ENCODE measurements at places on chromosomes 12 and 14.
A peak's percentile ranks its signal among the peaks of the same experiment; 100 is the strongest.

GRCh38 chr12:51370667-51371066 lies 20.5 kb downstream of the GALNT6 start:
- DNase-seq: no peak

- peak; percentile 78 for DNase-seq
Observed at GRCh38 chr14:77094672-77095284, 3.3 kb upstream of the CIPC start.

- no peak for DNase-seq
Observed at GRCh38 chr12:67541625-67541991, 106.9 kb upstream of the DYRK2 start.

DNA sequence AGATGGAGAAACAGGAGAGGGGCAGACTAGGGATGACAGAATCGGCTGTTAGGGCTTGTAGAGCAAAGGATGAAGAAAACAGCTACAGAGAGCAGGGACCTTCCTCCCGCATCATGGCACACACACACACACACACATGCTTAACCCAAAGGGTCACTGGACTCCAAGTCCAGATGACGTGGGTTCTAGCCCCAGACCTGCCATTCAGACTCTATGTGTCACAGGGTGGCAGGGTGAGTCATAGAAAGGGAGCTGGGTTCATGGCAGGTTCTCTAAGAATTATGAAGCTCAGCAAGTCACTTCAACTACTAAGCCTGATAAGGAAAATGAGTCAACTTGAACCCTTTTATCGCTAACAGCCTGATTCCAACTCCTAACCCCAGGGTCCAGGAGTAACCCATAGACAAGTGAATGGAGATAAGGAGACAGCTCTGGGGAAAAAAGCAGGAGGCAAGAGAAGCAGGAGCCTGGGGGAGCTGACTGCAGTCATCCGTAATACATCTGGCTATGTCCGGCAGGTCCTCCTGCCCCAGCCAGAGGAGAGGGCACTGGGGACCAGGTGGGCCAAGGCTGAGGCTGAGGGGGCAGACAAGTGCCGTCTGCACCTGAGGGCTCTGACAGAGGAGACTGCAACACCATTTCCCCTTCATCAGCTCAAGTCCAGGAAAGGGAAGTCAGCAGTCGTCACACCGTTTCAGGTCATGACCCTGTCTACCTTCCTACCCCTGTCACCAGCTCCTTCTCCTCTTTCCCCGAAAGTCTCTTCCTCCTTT lies 3.6 kb upstream of the TNFRSF1A start:
- DNase-seq: peak; percentile 73

DNA sequence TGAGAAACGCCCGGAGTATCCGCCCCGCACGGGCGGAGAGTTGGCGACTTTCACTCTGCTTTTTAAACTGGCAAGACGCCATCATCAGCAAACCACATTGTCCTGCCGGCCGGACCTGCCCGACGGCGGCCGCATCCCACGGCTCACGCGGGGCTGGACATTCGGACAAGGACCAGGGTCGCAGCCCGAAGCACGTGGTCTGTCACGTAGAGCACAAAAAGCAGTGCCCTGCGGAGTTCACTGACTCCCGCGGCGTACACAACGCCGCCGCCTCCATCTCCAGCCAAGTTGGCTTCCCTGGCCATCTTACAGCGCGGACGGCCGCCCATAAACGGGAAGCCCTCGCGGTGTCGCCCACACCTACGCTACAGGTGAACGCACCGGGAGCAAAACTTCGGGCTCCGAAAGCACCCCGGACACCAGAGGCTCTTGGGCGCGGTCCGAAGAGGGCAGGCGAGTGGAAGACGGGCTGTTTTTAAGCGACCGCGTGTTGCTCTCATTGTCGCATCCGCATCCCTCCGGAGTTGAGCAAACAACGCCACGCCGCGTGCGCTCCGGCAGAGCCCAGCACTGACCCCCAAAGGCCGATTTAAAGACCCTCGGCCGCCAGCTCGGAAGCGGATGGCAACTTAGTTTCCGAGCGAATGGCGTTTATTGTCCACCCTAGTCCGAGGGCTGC lies 966 bp downstream of the SINHCAF start:
- DNase-seq: peak; percentile 39

- no peak for DNase-seq
Observed at GRCh38 chr12:72146495-72146894, 125.7 kb upstream of the TRHDE start.

GRCh38 chr14:105857826-105858675 lies 331.7 kb downstream of the TMEM121 start:
- peak; percentile 85 for DNase-seq

DNA sequence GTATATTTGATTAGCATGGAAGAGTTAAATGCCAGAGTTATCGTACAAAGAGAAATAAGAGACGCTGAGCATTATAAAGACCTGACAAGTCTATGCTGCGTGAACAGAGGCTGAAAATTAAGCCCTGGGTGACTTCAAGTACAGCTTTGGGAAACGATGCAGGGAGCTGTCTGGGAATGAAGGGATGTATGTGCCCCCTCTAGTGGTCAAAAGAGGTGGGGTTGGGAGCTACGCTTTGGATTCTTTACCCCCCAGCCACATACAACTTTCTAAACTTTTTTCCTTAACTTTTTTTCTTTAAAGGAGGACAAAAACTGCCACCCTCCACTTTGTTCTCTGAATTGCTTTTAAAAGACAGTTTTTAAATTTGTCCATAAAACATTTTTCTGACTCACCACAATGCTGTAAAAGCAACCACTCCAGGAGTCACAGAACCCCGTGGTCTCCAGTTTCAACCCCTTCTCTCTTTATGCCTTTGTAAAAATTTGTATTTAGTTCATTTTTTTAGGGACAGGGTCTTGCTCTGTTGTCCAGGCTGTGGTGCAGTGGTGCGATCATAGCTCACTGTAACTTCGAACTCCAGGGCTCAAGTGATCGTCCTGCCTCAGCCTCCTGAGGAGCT lies 59.4 kb downstream of the ZNF664 start:
- DNase-seq: peak; percentile 22

DNA sequence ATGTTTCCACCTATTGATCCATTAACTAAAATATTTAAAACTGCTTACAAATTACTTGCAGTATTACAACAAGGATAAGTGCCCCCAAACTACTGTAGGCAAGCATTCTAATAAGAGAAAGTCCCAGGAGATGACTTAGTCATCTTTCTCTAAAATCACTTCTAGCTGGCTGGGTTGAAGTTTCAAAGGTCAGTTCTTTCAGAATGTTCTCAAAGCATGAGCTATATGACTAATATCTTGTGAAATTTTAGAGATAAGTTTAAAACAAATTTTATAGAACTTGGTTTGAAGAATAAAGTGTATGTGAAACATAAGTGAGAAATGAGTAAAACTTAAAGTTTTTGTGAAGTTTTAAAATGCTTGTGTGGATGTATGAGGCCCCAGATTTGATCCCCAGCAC lies 24.3 kb upstream of the OR6J1 start:
- DNase-seq: peak; percentile 41

- DNase-seq: no peak
Observed at GRCh38 chr14:24254630-24255392, 8.2 kb downstream of the TGM1 start.

- no peak for DNase-seq
Observed at GRCh38 chr12:92002673-92003382, 142.8 kb downstream of the BTG1 start.

GRCh38 chr12:58268069-58268468 lies 326.7 kb downstream of the ATP23 start:
- no peak for DNase-seq

DNA sequence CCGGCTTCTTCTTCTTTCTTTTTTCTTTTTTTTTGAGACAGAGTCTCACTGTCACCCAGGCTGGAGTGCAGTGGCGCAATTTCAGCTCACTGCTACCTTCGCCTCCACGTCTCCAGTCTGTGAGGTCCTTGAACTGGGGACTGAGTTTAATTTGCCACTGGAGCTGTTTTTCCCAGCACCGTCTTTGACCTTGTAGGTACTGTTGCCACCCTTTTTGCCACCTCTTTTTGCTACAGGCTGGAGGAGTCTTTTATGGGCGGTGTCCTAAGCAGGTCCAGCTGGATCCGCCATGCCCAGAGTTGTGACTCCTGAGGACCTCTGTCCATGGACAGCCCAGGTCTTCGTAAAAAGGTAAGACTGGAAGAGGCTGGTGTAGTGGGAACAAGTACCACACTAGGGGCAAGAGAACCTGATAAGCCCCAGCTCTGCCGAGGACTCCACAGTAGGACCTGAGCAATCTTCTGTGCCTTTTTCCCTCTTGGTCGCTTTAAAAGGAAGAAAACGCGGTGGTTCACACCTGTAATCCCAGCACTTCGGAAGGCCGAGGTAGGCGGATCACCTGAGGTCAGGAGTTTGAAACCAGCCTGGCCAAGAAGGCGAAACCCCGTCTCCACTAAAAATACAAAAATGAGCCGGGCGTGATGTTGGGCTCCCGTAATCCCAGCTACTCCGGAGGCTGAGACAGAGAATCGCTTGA lies 946 bp downstream of the RNU4-2 start:
- DNase-seq: no peak

GRCh38 chr12:123928274-123928865 lies 44.3 kb downstream of the CCDC92 start:
- no peak for DNase-seq

GRCh38 chr12:124792961-124793441 lies 70.7 kb downstream of the SCARB1 start:
- no peak for DNase-seq

GRCh38 chr12:10501030-10501429 lies 4.7 kb upstream of the EIF2S3B start:
- DNase-seq: no peak

- no peak for DNase-seq
Observed at GRCh38 chr14:24059841-24060388, 8.1 kb downstream of the CARMIL3 start.

GRCh38 chr12:68614105-68614679 lies 3.5 kb downstream of the RAP1B start:
- peak; percentile 61 for DNase-seq

DNA sequence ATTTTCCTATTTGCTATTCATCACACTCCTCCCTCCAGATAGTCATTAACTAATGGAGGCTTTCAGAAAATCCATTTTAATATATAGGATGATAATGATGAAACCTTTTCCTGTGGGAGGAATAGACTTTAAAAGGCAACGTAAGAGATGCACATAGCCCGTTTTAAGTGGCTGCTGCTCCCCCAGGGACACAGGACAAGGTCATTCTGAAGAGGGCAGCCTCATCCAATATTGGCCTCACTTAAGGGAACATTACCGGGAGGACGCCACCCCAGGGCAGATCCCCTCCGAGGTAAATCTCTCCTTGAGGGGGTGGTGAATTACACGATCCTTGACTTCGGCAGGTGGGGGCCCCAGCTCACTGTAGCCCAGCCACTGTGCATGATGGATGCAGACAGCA lies 131.9 kb downstream of the PIWIL1 start:
- DNase-seq: no peak

DNA sequence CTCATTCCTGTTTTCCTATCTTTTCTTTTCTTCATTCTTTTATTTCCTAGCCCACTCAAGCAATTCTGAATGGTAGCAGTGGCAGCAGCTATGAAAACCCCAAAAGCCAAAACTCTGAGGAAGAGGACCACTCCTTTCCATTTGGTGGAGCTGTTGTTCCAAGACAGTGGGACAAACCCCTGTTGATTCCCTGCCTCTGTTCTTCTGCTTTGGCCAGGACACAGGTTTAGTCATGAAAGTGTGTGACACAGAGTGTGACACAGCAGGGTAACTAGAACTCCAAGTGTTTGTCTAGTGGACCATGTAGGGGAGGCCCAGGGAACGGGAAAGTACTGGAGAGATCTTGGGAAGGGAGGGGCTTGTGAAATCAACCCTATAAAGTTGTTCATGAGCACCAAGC lies 71.1 kb downstream of the PTCSC3 start:
- DNase-seq: no peak

GRCh38 chr14:99888149-99888548 lies 94.9 kb downstream of the EML1 start:
- no peak for DNase-seq

DNA sequence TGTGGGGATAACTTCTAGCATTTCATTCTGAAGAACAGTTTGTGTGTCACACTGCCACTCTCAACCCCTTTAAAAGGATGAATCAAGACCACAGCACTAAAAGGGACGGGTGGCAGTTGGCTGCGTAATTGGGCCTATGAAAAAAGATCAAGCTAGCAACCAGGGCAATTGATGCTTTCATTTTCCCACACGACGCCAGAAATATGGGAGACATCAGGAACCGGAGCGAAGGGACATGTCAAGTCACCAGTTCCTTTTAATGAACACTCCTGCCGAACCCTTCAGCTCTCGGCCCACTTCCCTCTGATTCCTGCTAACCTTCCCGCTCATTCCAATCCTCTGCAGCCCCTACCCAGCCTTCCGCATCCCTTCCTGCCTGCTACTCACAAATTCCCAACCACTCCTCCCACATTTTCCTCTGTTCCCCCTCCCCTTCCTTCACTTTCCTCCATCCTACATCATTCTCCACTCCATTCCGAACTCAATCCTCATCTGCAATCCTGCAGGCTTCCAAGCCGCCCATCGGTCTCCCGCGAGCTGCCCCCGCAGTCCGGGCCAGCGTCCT lies 753 bp downstream of the CSRNP2 start:
- DNase-seq: peak; percentile 31

- no peak for DNase-seq
Observed at GRCh38 chr14:80867091-80867490, 74.4 kb downstream of the CEP128 start.

- no peak for DNase-seq
Observed at GRCh38 chr12:57079821-57080220, 1.2 kb upstream of the NEMP1 start.

GRCh38 chr12:5688226-5688625 lies 256.3 kb downstream of the NTF3 start:
- DNase-seq: no peak

GRCh38 chr12:19302100-19302640 lies 137.1 kb upstream of the AEBP2 start:
- no peak for DNase-seq

DNA sequence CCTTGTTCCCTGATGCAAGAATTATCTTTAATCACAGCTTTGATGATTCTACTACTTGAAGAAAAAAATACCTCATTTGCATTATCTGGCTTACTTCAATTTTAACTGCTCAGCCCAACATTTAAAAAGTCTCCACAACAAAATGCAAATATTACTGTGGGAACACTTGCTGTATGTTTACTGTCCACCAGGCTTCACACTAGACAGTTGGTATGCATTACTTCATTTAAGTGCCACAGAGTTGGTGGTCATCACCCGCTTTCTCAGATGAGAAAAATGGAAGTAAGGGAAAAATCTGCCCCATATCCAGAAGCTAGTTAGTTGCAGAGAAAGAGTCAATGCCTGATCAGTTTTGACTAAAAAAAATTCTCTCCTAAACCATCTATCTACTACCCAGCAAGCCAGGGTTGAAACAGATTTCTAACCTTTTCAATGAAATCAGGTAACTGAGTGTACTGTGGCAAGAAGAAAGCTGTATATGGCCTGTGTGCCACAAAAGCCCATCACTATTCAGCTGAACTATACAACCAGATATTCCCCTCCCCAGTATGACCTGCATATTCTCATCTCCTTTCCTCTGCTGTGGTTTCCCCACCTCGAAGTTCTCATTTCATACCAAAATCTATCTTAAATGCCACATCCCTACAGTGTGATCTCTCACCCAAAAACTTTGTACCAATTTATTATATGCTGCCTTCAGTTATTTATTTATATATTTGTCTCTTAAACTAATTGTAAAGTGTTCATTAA lies 90.3 kb downstream of the ATP2B1 start:
- peak; percentile 9 for DNase-seq

- no peak for DNase-seq
Observed at GRCh38 chr14:89336338-89336737, 80.7 kb downstream of the FOXN3 start.
